ENCODE measurements at places on chromosomes 5 and 9.

- DNase-seq = no peak
These were observed 60.5 kb downstream of the SIL1 start for GRCh38 chr5:139137697-139138096.

DNA sequence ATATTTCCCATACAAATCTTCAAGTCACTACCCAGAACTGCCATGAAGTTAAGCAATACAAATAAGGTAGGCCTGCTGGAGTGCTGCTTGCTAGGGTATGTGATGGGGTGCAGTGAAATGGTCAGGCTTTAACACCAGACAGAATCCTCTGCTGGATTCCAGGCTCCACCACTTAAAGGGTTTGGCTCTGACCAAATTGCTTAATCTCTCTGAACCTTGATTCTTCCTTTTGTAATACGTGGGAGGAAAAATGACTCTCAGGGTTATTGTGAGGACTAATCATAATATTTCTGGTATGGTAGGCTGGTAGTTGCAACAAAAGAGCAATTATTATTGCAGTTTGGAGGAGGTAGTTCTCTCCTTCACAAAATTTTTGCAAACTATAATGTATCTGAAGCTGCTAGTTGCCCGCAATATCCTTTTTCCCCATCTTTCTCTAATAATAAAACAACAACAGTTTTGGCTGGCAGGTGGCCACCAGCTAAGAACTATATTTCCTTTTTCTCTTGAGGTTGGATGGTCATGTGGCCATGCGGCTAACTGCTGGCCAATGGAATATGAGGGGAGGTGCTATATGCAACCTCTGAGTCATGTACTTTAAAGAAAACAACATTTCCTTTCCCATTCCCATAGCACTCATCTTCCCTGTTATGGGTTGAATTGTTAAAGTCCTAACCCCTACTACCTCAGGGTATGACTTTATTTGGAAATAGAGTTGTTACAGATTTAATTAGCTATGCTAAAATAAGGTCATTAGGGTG, 44.1 kb downstream of the CCL28 start:
- no peak for DNase-seq

DNA sequence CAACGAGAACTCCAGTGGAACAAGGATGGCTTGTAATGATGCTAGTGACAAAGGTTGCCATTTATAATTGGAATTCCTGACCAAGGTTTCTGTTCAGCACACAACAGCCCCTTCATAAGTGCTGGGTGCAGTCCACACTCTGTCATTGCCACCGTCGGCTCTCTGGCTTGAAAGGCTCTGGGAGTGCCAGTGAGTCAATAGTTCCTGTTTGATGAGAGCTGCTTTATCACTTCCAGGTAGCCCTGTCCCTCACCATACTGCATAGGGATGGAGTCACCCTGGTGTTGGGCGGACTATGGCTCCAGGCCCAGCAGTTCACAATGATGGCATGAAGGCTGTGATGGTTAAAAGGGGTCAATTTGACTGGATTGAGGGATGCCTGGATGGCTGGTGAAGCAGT, 34.6 kb upstream of the SEMA4D start:
- DNase-seq = no peak

GRCh38 chr9:126217797-126218196, 108.8 kb upstream of the MVB12B start:
- no peak for DNase-seq

GRCh38 chr9:123175854-123176629, 92.3 kb downstream of the STRBP start:
- no peak for DNase-seq

DNA sequence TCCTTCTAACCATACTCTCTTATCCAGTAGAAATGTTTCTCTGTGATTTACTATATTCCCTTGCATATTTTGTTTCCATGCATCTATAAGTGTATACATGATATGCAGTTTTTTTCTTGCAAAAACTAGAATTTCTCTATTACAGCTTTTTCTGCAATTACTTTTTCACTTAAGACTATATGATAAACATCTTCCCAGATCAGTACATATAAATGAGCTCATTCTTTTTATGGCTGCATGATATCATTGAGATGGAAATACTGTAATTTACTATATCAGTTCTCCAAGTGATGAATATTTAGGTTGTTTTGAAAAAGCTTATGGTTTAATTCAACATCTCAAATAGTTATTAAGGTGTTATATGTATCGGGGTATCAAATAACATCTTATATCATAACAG, 18.1 kb upstream of the ZNF608 start:
- no peak for DNase-seq

DNA sequence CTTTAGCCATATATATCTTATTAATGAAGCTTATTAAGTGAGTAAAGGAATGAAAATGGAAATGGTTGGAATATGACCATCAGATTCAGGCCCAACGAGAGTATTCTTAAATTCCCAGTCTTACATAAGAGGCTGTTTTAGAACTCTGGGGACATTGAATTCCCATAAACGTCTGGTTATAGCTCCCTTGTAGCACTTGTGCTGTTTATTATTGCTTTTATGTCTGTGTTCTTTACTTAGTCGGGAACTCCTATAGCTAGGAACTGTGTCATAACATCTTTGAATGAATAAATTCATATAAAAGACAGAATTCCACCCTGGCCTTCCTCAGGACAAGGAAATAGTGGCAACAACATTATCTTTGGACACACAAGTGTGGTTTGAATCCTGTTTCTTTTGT, 58.4 kb downstream of the SH3GL2 start:
- DNase-seq = no peak

DNA sequence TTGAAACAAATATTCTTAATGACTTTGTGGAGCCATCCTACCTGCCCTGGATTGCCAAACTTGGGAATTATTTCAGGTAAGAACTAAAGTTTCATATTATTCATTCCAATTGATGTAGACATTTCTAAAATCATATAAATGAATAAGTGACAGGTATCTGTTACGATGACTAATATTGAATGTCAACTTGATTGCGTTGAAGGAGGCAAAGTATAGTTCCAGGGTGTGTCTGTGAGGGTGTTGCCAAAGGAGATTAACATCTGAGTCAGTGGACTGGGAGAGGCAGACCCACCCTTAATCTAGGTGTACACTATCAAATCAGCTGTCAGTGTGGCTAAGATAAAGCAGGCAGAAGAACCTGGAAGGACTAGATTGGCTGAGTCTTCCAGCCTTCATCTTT, 1688.4 kb upstream of the CDH9 start:
- DNase-seq = no peak

DNA sequence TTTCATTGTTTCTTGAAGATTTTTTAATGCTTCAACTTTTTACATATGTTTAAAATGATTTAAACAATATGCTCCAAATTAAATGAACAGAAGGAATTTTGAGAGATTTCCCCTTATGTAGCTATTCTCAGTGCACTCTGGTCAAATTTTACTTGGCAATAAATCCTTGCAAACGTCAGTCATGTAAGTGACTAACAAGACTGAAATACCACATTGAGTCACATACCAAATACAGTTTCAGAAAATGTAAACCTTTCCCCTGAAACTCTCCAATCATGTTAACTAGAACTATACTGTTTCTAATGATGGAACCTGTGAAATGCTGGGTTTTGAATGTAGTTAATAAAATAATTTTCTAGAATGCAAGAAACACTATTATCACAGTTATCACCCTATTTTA, 29.6 kb downstream of the SAR1B start:
- no peak for DNase-seq

DNA sequence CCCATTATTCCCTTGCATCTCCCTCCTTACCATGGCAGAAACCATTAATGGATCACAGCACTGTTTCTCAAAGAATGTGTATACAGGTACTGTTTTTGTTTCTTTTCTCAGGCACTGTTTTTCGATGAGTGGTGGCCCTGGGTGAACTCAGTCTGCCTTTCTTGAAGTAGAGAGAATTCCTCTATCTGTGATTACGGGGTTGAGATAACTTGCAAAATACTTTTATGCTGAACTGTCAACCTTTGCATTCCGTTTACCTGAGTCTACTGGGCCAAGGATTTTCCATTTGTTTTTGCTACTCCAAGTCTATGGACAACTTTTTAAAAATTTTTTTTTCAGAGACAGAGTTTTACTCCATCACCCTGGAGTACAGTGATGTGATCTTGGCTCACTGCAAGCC, 82.7 kb upstream of the CLINT1 start:
- no peak for DNase-seq

- no peak for DNase-seq
These were observed 18.3 kb downstream of the UGCG start for GRCh38 chr9:111914749-111915424.

- no peak for DNase-seq
These were observed 13.9 kb downstream of the PIK3R1 start for GRCh38 chr5:68229416-68229815.
